ENCODE measurements at places on chromosomes 11 and 22.

GRCh38 chr11:7714786-7715185 lies 8.5 kb upstream of the OVCH2 start:
- no peak for DNase-seq

DNA sequence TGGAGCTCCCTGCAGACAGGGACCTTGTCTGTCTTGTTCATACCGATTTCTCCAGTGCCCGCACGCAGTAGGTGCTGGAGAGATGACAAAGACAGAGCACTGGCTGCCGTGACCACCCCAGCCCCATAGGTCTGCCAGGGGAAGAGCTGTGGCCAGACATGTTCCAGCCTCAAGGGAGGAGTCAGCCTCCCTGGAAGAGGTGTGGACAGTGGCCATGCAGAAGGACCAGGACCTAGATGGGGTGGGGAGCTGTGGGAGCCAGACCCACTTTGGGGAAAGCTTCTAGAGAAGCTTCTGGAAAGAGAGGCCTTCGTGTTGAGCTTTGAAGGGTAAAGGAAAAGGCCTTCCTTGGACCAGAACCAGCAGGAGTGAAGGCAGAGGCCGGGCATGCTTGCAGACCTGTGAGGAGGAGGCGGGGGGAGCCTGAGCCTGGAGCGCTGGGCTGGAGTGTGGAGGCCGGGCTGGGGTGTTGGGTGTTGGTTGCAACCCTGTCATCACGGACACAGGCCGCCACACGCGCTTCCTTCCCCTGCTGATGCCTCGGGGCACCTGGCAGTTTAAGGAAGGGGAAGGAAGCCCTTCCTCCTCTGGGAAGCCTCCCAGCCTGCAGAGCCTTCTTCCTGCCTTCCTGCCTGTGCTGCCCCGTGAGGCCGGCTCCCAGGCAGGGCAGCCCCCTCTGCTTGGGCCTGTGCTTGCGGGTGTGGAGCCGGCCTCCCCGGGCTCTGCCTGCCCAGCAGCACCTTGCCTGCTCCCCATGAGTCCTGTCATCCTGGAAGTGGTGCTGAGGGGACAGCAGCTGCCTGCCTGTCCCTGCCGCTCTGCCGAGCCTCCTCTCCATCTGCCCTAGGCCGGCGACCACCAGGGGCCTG lies 12.3 kb downstream of the RELT start:
- peak; percentile 39 for DNase-seq

- DNase-seq = peak; percentile 28
Measured at GRCh38 chr22:46336119-46337078, 885 bp downstream of the TRMU start.

- DNase-seq = no peak
Measured at GRCh38 chr22:32177221-32177765, 18.2 kb upstream of the C22orf42 start.

DNA sequence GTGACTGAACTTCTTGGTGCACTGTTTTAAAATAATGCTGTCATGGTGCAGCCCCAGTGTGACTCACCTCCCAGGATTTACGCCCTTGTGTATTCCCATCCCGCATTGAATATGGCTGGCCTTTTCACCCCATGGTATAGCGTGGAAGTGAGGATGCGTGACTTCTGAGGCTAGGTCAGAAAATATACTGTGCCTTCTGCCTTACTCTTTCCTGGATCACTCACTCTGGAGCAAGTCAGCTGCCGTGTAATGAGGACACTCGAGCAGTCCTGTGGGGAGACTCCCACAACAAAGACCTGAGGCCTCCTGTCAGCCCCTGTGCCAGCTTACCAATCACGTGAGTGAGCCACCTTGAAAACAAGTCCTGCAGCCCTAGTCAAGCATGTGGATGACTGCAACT lies 471.9 kb upstream of the KIRREL3 start:
- DNase-seq = no peak

DNA sequence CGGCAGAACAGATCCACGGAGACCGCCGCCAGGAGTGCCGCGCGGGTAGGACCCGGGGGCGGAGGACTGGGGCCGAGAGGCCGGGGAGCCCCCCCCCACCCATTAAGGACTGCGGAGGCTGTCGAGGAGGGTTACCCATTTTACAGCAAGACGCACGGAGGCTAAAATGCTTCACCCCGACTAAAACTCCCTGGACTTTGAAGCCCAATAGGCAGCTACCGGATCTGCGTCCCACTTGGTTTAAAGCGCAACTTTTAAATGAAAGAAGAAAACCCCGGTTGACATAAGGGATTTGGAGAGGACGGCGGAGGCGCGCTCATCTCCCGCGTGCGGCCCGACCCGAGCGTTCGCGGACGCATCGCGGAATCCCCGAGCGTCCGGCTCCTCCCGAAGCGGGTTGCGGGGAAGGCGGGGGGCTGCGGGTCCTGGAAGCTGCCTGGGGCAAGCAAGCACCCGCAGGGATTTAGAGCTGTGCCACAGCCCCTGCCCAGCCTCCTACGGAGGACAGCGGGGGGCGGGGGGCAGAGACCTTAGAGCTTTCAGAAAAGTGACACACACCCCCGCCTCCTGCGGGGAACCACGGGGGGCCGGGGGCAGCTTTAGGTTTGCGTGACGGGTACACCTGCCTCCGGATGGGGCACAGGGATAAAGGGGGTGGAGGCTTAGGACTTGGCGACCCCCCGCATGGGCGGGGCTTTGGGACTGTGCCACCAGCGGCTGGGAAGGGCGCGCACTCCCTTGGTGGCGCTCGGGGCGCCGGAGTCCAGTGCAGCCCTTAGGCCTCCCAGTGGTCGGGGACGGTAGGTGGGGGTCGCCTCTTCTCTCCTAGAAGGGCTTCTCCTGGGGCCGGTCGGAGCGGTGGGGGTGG lies 760 bp upstream of the CELSR1 start:
- peak; percentile 32 for DNase-seq

GRCh38 chr11:66101066-66101464 lies 31.0 kb downstream of the PACS1 start:
- no peak for DNase-seq

DNA sequence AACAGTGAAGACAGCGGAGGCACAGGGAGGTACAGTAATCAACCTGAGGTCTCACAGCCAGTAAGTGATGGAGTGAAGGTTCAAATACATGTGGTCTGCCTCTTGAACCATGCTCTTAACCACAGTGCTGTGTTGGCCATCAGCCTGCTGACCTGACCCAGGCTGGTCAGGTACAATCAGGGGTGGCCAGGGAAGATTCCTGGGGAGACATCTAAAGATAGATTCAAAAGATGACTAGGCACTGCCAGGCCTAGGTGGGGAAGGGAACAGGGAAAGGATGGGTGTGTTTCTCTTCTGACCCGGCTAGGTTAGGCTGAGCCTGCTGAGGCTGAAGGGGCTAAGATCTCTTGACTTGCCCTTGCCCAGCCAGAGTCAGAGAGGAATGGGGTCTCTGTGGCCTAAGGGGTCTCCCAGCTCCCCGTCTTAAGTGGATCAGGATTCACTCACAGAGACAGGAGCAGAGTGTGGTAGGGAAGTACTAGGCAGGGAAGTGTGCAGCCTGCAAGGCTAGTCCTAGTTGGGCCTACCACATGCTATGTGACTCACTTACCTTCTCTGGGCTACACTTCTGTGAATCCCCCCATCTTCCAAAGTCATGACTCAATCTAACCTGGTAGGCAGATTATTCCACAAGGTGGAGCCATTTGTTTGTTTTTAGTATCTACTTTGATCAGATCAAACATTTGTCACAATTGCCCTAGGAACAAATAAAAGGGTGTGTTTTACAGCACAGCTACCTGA lies 10.4 kb upstream of the SREBF2 start:
- DNase-seq = peak; percentile 74

DNA sequence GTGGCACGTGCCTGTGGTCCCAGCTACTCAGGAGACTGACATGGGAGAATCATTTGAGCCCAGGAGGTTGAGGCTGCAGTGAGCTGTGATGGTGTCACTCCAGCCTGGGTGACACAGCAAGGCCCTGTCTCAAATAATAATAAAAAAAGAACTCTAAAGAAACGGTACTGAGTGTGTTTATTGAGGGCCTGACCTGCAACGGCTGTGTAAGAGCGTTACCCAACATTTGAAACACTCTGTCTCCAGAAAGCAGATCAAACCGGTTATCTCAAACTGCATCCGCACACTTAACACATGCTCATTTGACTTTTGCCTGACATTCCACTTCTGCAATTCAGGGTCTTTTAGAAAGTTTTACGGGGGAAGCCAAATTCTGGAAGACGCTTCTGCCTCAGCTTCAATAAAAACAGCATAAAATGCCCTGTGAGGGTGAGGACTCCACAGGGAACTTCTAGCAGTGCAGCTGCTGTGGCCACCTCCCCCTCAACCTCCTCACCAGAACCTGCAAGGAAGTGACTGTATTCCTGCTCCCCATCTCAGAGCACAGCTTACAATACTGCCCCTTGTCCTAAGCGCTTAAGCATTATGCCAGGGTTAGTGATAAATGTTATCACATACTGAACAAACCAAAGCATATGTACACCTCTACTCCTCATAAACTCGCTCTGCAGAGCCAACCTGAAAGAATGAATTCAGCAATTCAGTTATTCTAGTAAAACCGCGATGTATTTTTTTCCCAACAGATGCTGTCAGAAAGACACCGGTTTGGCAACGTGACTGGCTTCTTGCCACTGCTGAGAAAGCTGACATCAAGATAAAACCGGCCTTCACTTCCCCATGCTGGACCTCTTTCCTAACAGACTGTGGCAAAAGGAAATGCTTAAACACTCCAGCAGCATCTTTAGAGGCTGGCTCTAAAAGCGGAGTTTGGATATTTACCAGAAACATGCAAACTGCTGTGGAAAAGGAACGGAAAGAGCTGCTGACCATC lies 52.2 kb downstream of the PRDM10 start:
- DNase-seq = no peak

DNA sequence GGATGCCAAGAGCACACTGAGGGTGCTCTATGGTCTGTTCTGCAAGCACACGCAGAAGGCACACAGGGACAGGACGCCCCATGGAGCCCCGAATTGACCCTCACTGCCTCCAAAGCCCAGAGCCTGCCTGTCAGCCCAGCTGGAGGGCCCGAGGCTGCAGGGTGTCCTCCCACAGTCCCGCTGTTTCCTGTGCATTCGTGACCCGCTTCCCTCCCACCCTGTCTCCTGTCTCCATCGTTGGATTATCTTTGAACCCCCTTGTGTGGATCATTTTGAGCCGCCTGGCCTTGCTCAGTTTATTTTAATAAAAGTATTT lies 25.6 kb downstream of the PARVG start:
- no peak for DNase-seq

All from HFFc6 (cell line).